Activated CD4-positive, CD25-positive, alpha-beta regulatory T cell treated with anti-CD3 and anti-CD28 coated beads, Interleukin-2, amount 50 U/mL, for 24 hours (primary cell): ENCODE measurements at places on chromosomes 6 and 20.

DNA sequence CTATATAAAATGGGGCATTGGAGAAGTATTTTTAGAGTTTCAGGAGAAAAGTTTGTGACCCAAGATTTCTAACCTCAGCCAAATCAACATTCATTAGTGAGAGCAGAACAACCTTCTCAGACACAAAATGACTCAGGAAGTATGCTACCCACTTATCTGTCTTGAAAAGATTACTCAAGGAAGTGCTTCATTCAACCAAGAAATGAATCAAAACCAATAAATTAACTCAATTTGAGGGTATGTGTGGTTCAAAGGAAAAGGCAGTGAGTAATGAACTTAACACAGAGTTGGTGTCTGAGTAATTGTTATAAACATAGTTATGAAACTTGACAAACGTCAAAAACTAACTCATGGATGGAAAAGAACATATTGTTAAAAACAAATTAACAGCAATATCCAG, 227.6 kb downstream of the HAO1 start:
- no peak for ATAC-seq

- no peak for ATAC-seq
Observed at GRCh38 chr6:75503291-75503690, 9.7 kb upstream of the FILIP1 start.

DNA sequence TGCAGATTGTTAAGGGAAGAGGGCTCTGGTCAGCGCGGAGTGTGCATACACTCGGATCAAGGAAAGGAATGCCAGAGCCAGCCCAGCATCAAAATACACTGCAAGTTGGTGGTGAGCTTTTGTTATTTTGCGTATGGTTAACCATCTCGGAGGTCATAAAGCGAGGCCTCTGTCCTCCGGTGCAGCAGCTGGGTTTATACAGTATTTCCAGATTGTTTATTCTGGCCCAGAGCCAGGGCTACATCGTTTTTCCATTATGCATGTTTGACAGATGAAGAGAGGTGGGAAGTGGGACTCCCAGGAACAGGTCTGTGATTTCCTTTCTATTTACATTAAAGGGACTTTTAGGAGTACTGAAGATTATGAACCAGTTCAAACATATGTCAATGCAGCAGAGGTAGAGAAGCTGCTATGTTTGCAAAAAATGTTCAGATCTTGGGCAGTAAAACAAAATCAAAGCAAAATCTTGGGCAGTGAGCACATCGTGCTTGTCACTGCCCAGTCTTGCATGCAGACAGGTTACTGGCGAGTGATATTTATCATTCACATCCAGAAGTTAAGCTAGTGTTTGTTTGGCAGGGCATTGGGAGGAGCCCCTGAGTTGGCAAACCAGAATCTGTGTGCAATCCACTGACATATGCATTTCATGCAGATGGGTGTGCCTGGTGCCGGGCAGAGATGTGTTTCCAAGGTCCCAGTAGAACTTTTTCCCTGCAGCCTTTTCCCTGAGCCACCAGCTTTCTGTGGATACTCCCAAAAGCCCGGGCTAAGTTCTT, 256.3 kb upstream of the TAB2 start:
- no peak for ATAC-seq

DNA sequence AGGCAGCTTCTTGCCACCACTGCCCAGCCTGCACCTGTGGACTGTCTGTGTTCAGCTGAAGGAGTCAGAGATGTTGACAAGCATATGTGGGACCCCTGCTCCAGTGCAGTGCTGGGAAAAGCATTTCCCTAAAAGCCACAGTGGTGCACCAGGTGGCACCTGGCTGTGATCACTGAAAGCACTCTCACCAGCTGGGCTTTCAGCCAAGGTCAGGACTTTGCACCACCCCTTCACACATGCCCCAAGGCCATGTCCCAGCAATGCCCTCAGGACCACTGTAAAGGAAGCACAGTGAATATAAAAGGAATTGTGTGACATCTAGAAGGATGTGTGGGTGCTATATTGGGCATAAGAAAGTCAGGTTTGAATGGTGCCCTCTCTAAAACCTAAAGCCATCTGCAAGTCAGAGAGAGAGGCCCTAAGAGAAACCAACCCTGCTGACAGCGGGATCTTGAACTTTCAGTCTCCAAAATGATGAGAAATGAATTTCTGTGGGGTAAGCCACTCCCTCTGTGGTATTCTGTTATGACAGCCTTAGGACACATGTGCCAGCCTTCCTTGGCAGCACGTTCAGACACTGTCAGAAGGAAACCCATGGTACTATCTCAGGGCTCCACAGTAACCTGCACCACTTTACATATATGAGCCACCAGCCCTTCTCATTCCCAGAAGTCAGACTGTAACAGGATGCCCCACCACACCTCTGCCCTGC, 30.7 kb downstream of the CBLN4 start:
- no peak for ATAC-seq

GRCh38 chr6:93327857-93328256, 91.5 kb downstream of the EPHA7 start:
- ATAC-seq: no peak

DNA sequence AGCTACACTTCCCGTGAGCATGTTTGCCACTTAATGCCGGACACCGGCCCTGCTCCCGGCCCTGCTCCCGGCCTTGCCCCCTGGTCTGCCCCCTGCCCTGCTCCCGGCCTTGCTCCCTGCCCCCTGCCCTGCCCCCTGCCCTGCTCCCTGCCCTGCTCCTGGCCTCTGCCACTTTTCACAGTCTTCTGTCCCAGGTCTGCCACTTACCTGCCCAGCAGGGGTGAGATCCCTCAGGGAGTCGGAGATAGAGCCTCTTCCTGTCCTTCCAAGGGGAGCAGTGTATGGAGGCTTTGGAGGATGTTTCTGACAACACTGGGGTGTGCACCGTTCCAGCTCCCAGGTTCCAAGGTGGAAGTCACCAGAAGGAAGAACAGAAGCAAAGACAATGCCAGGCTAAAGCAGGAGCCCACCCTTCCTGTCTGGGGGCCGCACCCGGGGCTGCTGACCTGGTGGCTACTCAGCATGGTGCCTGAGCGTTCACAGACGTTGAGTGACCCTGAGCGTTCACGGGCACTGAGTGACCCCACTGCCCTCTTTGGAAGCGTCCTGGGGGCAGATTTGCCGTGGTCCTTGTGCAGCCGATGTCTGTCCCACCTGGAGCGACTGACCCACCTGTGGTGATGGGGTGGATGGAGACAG, 199.8 kb downstream of the DLL1 start:
- ATAC-seq: no peak

- ATAC-seq: no peak
Observed at GRCh38 chr20:1163105-1163504, 21.7 kb downstream of the TMEM74B start.

DNA sequence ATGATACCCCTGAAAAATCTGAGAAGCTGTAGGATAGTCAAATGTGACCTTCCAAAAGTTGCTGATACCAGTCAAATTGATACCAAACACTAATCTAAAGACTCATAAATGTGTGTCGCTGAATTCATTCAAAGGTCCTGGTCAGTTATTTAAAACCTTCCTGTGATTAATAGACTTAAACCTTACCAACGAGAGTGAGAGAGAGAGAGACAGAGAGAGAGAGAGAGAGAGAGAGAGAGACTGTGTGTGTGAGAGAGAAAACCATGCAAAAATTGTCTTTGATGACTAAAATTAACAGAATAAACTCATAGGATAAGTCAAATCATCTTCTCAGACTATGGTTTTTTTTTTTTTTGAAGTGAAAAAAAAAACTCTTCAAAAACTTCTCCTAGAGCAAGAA, 370.9 kb upstream of the HS3ST5 start:
- ATAC-seq: no peak

GRCh38 chr6:28742668-28743270, 181.0 kb downstream of the TRIM27 start:
- ATAC-seq: no peak

GRCh38 chr6:74356391-74356790, 660.4 kb downstream of the CD109 start:
- no peak for ATAC-seq

GRCh38 chr20:11032611-11033010, 358.8 kb upstream of the JAG1 start:
- ATAC-seq: no peak

GRCh38 chr6:53879608-53880007, 84.8 kb downstream of the LRRC1 start:
- ATAC-seq: no peak

DNA sequence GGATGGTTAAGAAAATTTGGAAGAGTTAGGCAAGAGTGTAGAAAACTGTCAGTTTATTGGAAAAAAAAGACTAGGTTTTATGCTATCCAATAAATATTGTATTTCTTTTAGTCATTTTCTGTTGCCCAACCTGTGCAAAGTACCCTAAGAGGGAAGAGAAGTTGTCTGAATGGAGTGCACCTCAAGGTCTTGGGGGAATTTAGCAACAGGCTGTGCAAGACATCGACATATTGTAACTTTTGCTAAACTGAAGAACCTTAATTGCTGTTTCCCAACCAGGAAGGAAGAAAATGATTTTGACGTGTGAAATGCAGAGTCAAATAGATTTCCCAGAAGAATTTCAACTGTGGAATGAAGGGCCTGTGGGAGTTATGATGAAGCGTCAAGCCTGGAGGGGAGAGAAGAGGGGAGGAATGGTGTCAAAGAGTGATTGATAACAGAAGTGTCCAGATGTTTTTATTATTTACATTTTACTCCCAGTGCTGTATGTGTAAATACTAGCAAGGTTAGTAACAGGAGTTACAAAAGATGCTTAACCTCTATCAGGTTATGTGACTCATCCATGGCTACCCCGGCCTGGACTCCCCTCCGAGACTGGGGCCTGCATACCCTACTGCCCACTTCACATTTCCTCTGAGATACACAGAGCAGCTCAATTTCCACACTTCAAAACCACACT, 246.8 kb downstream of the MYLK4 start:
- ATAC-seq: no peak

DNA sequence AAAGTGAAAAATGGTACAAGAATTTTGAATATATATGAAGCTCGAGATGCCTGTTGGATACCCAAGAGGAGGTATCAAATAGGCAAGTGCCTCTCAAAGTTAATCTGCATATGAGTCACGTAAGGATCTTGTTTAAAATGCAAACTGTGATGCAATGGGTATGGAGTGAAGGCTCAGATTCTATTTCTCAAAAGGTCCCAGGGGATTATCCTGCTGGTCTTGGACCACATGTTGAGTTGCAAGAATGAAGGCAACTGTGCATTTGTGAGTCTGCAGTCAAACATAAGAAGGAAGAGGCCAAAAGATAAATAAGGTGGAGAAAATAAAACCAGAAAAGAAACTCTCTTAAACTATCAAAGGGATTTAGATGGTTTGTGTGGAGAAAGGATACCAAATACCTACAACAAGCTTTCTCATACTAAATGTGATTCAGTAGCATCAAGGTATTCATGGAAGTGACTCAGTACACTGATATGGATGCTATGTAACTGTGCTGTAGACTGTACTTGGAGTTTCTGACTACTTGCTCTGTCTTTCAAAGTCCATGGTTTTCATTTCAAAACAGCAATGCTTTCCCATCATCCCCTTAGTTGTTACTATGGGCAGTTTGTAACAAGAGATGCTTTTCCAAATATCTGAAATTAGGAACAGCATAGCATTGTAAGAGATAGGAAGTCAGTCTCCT, 106.3 kb downstream of the GFRAL start:
- ATAC-seq: no peak

- ATAC-seq: no peak
Observed at GRCh38 chr20:22977047-22977785, 57.9 kb upstream of the SSTR4 start.

GRCh38 chr6:13175759-13176158, 152.6 kb downstream of the TBC1D7 start:
- no peak for ATAC-seq

GRCh38 chr20:50041246-50041873, 58.6 kb downstream of the SNAI1 start:
- no peak for ATAC-seq

- ATAC-seq: no peak
Observed at GRCh38 chr20:61663521-61664425, 401.9 kb downstream of the TAF4 start.

GRCh38 chr20:44660581-44660980, 9.1 kb upstream of the ADA start:
- ATAC-seq: no peak

DNA sequence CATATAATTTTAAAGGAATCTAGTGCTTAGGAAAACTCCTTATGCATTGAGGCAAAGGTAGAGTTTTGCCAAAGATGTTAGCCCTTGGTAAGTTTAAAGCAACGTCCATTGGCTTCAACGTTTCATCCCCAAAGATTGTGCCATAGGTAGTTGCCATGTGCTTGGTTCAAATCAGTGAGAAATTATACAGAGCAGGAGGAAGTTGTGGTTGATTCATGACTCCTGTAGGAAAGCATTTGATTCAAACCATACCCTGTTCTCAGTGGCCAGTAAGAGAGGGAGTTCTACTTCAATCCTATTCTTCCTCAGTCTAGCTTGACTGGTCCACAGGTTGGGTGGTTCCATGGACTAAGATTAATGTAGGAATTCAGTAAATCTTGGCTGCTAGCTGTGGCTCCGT, 535.6 kb downstream of the QKI start:
- no peak for ATAC-seq

- peak; percentile 38 for ATAC-seq
Observed at GRCh38 chr6:52663120-52663935, 7.6 kb upstream of the TMEM14A start.

- no peak for ATAC-seq
Observed at GRCh38 chr20:22248051-22248667, 336.2 kb downstream of the FOXA2 start.

- no peak for ATAC-seq
Observed at GRCh38 chr20:21529863-21530262, 16.0 kb upstream of the NKX2-2 start.

- no peak for ATAC-seq
Observed at GRCh38 chr6:148703900-148704299, 42.9 kb upstream of the UST start.

- no peak for ATAC-seq
Observed at GRCh38 chr6:89597988-89598387, 40.6 kb downstream of the LYRM2 start.

GRCh38 chr6:70424291-70424690, 11.0 kb downstream of the FAM135A start:
- ATAC-seq: no peak

DNA sequence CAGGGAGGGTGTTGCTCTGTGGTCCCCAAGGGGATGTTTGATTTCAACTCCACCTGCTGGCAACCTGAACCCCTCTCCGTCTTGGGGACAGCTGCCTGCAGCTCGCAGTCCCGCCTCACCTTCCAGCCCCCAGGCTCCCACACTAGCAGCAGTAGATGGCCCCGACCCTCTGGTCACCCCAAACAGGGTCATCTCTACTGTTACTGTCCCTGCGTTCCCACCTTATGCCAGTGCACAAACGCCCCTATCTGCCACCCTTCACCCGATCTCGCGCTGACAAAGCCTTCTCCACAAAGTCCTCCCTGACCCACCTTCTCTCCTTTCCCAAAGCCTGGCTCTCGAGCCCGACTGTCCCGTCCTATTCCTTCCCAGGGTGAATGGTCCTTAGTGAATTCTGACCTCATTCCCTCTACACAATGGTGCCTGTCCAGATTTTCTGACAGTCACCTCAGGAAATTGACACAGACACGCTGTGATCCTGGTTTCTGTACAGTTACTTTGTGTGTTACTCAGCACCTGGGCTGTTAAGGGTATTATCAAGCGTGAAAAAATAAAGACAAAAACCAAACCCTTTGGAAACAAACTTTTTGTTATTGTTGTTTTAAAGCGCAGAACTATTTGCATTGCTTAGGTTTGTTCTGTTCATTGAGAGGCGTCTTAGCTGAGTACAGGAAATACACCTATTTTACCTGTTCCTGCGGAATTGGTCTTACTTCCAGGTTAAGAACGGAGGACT, 728 bp downstream of the FUT9 start:
- no peak for ATAC-seq

GRCh38 chr6:45185403-45186251, 142.5 kb upstream of the RUNX2 start:
- no peak for ATAC-seq
